NCI-H2029 treated with DMSO at 0.1 percent for 48 hours (cell line): ENCODE measurements at places on chromosomes 5 and 9.

DNA sequence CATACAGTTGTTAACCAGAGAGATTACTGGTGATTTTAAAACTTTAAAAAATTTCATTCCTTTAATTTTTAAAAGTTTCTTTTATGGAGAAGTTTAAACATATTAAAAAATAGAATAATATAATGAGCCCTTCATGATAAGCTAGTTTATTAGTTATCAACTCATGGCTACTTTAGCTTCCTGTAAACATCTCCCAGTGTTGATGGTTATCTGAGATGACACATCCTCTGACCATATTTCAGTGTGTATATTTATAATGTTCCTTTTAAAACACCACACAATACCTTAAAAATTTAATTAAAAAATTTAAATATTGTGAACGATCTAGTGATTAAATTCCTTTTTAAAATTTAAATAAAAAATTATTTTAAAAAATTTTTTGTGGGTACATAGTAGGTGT, 74.1 kb downstream of the IPO11 start:
- no peak for DNase-seq

- DNase-seq = no peak
Observed at GRCh38 chr9:124010665-124011321, 775 bp upstream of the LHX2 start.

DNA sequence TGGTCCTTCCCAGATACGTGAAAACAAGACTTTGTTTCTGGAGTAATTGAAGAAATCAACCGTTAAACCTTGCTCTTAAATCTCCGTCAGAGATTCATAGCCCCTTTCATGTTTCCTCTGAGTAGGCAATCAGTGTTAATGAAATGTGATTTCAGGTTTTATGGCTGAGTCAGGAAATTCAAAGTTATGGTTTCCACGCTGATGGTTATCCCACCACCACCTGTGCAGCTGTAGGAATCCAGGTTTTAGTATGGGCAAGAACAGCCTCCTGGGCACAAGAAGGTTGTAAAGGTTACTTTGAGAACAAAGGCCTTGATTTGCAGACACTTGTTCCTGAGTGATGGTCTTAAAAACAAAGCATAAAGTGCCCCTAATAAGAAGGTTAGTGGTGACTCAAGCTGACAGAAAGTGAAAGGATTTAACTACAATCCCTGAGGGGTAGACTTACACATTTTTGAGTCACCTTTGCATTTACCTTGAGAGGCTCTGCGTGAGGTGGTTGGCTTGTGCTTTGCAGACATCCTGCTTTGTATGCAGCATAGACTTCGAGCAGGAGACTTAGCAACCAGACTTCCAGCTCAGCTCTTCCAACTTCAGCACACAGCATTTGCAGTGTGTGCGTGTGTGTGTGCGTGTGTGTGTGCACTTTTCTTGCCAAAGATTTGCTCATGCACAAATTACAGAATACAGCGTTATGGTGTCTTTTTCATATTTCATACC, 159.6 kb downstream of the TLE4 start:
- no peak for DNase-seq

DNA sequence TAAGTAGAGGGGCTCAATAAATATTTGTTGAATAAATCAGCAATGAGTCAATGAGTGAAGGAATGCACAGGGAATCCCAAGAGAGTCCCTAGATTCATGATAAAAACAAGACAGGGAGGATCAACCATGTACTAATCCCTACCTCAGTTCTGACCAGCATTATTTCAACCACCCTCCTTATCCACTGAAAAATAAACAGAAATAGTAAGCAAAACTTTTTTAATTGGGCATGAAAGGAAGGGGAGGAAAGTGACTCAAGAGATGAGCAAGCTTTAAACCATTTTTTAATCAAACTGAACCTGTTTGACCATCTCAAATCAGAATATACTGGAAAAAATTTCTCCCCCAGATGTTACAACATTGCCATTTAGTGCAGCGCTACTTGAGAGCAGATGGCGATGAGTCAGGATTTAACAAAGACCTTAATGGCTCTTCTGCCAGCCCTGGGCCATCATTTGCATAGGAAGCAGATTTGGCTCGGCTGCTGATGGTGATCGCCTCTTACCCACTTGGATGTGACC, 194.8 kb upstream of the SLC30A5 start:
- peak; percentile 54 for DNase-seq

DNA sequence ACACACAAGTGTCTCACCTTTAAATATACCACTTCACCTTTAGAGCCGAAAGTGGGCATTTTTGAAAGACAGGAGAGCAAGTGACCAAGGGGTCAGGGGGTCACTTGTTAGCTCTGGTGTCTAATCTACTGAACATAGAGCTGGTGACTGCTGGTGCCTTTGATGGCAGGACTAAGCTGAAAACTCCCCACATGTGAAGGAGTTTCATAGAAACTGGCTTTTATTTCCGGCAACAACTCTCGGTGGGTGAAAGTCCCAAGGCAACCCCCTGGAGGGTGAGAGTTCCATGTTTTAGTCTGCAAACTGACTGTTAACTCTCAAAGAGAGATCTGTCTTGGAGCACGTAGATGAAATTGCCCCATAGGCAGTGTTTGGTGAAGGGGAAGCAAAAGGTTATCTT, 466.9 kb downstream of the DMRTA1 start:
- no peak for DNase-seq

GRCh38 chr9:16289639-16290038, 580.8 kb downstream of the BNC2 start:
- no peak for DNase-seq
